ENCODE measurements at places on chromosomes 3 and 15.

GRCh38 chr15:98983334-98983733 is 24.3 kb downstream of the PGPEP1L start:
- no peak for DNase-seq

GRCh38 chr15:49163678-49164077 is 6.4 kb upstream of the GALK2 start:
- no peak for DNase-seq

GRCh38 chr3:138220788-138221187 is 33.7 kb downstream of the ARMC8 start:
- no peak for DNase-seq

DNA sequence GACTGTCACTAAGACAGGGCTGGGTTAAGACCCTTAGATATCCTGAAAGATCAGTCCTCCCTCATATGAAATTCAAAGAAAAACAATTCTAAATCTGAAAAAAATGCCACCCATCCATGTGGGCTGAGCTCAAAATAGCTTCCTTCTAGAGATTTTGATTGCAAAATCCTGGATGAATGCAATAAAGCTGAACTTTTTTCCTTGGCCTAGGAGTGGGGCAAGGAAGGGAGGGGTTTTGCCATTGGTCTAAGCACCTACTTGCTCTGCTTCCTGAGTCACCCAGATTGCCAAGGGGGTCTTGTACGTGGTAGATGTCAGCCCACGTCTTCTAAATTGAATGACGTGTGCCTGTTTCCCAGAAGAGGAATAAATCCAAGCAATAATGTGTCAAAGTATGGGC is 15.3 kb upstream of the SMAD3 start:
- DNase-seq, result no peak

DNA sequence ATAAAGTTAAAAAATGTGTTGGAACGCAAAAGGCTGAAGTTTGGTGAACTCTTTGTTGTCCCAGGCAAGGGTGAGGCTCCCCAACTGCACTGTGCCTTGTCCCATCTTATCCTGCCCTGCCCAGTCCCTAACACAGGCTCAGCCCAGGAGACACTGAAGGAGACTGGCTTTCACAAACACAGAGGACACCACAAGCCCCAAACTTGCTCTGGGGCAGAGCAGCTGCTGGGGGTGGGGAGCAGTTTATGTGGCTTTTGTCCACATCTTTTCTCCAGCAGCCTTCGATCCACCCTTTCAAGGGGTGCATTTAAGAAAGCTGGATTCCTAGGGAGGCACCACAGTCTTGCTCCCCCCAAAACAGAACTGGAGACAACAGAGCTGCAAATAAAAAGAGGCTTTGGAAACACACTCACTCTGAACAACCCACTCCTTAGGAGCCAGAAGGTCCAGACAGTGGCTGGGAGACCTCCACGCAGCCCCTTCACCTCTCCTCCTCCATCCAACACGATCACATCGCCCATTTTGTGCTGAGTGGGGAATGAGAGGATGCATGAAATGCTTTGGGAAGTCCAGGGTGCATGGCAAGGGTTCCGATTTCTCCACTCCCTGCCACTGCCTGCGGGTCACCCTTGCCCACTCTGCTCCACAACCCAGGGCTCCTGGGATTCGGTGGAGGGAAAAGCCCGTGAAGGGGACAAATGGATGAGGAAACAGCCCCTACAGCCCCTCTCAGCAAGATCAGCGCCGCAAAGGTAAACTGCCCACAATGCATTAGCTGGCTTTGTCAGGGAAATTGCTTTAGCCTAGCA is 260.5 kb upstream of the TLE3 start:
- no peak for DNase-seq

DNA sequence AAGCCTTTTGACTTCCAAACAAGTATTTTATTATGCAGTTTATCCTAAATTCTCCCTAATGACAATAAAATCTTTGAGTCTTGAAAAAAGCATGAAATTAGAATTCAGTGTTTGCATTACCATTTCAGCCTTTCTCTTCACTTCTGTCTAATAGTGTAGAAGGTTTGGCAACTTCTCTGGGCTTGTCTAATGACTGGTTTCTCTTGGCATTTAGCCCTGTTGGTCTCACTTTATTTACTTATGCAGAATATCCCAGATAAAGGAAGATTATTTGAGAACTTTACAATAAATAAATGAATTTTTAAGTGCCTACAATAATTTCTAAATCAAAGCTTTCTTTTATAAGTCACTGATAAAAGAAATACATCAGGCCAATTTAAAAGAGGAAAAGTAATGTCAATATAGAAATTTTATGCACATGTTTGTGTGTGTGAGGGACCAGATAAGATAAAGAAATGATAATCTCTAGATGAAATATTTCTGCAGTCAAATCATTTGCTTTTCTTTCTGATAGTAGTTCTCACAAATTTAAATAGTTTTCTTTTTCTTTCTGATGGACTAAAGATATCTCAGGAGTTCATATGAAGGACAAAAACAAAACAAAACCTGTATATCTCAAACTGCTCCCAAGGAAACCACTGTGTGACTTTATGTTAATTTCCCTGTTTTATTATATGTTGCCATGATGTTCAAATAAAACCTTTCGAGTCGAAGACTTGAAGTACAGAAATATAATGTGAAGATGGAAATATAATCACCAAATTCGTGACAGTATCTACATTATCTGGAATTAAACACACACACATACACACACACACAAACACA is 533.1 kb upstream of the CBLB start:
- no peak for DNase-seq

- no peak for DNase-seq
These were observed 27.2 kb downstream of the IQSEC1 start for GRCh38 chr3:13045904-13046568.

DNA sequence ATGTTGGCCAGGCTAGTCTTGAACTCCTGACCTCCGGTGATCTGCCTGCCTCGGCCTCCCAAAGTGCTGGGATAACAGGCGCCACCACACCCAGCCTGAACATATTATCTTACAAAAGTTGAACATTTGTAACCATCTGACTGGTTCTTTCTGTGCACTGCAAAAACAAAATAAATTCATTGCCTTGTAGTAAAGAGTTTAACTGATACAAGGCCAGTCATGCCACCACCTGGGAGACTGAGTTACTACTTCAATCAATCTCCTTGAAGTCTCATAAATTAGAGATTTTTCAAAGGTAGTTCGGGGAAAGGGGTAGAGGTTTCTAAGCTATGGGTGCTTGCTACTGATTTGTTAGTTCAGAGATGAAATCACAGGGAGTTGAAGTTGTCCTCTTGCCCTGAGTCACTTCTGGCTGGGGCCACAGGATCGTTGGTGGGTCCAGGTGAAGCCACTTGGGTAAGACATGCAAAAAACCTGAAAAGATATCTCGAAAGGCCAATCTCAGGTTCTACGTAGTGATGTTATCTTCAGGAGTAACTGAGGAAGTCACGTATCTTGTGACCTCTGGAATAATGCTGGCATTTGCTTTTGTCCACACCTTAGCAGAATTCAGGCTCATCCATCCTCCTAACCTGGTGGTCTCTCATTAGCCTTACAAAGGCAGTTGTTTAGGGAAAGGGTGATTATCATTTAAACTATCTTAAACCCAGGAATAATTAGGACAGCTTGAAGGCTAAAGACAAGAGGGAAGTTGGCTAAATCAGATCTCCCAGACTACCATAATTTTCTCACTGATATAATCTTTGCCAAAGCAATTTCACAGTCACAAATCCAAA is 33.7 kb downstream of the ZBTB11 start:
- DNase-seq, result no peak

GRCh38 chr15:69082554-69082953 is 68.1 kb downstream of the NOX5 start:
- no peak for DNase-seq

DNA sequence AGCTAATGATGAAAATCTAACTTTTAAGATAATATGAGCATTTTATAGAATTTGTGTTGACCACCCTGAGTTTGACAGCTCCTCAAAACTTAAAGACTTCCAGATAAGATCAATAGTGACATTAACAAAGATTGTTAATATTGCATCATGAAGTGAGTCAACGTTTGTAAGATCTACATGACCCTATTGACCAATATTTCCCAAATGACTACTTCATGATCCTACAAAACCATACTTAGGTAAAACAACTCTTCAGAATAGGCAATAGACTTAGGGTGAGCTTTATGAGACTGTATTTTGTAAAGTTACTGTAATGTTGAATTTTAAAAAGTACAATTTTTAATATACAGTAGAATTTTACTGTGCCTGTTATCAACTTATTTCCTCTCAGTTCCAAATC is 422.7 kb upstream of the ALCAM start:
- DNase-seq, result no peak

DNA sequence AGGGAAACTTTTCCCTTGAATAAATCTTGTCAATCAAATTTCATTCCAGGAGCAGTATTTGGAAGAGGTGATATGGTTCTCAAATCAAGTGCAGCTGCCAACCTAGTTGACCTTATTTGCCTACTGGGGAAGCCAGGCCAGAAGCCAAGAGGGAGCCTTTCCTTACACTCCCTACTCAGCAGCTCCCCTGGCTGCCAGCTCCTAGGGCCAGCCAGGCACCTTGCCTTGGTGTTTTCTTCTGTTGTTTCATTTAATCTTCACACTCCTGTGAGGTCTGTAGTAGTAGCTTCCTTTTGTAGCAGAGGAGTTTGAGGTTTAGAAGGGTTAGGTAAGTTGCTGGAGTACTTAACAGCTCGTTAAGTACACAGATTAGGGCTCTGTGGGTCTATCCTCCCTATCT is 22.6 kb downstream of the MKRN2OS start:
- DNase-seq, result no peak

- no peak for DNase-seq
These were observed 4.5 kb upstream of the GJD2 start for GRCh38 chr15:34759347-34759746.

DNA sequence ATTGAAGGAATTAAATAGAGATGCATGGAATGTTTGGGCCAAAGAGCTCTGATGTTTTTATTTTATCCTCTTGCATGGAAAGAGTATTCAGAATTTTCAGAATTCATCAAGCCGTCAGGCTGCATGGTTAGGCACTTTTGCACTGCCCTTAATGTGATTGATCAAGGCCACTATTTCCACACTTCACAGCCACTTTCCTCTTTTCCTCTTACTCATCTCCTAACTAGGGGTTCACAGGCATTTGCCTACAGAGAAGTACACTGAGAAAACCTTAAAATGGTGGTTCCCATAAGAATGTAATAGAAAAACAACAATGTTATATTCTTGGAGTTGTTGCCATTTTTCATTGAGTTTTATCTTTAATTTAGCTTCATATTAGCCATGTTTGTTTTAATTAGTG is 10.9 kb downstream of the SLC35A5 start:
- no peak for DNase-seq

GRCh38 chr3:52015438-52016228 is 19.9 kb upstream of the RPL29 start:
- DNase-seq, result no peak

DNA sequence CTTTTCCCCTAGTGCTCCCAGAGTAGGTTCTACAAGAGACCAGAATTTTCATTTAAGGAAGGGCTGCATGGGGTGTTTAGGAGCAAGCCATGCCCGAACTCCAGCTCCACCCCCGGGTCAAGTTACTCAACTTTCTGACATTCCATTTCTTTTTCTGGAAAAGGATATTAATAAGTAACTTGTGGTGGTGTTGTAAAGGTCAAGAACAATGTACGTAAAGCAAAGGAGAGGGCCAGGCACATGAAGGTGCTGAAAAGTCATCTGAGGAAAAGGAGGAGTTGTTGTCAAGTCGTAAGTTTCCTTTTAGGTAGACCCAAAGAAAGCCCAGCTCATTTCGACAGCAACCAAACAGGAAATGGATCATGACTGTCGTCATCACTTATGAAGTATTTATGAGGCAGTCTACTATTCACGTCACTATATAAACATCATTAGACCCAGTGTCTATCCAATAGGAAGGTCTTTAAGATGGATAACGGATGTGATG is 319.6 kb upstream of the IL12A start:
- DNase-seq, result no peak

DNA sequence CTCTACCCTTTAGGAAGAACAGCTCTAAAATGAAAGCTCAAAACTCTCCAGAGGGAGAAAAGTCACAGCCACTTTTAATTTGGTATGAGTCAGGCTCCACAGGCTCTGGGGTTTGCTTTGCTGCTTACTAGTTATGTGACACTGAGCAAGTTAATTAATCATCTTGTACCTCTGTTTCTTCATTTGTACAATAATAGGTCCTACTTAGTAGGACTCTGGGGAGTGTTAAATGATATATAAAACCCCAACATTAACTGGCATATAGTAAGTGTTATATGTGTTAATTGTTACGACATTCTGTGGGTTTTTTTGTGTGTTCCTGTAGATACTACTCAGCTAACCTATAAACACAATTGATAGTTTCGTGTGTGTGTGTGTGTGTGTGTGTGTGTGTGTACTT is 6.6 kb downstream of the ACKR2 start:
- no peak for DNase-seq

DNA sequence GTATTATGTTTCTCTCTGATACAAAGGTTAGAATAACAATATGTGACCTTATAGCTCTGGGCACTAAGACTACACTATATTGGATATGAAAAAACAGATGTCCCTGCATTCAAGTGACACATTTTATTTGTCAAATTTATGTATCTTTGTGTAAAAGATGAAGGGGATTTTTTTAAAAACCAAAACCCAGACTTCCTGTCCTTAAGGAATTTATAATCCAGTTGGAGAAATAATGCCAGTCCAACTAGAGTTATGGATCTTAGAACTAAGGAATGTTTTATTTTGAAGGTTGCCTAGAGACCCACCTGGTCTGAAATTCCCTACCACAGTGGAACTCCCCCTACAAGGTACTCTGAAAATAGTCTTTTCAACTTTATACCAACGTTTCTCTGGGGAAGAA is 33.3 kb upstream of the PIK3CB start:
- no peak for DNase-seq

- no peak for DNase-seq
These were observed 328.8 kb upstream of the SUCLG2 start for GRCh38 chr3:67983166-67983565.

- no peak for DNase-seq
These were observed 664.7 kb downstream of the IGSF11 start for GRCh38 chr3:118369892-118370491.

- no peak for DNase-seq
These were observed 98.2 kb upstream of the UBE3A start for GRCh38 chr15:25536801-25537611.

GRCh38 chr3:14297784-14298236 is 104.6 kb upstream of the SLC6A6 start:
- DNase-seq, result no peak

DNA sequence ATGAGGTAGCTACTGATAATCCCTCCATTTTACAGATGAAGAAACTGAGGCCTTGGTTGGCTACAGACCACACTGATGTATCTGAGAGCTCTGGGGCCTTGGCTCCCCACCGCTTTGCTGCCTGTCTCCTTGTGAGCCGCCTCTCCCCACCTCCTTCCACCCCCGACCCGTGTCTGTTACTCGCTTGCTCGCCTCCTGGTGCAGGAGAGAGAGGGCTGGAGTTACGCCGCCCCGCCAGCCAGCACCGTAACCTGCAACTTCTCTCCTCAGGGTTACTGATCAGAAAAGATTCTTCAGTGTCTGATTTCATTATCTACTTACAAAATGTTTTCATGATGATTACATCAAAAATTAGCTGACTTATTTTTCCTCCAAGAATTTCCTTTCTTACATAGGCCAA is 34.1 kb downstream of the TM2D3 start:
- no peak for DNase-seq

GRCh38 chr3:46904303-46905212 is 27.0 kb downstream of the PTH1R start:
- DNase-seq, result no peak

All from D721Med (cell line).